ENCODE measurements at places on chromosomes 7 and 10.

- no peak for DNase-seq
These were observed 35.1 kb downstream of the UMAD1 start for GRCh38 chr7:7675686-7676085.

GRCh38 chr10:50224330-50224952 lies 26.9 kb downstream of the ASAH2 start:
- DNase-seq, result no peak

GRCh38 chr10:129892548-129893052 lies 71.5 kb downstream of the EBF3 start:
- no peak for DNase-seq

- no peak for DNase-seq
These were observed 636.6 kb downstream of the SDK1 start for GRCh38 chr7:3937605-3938004.

DNA sequence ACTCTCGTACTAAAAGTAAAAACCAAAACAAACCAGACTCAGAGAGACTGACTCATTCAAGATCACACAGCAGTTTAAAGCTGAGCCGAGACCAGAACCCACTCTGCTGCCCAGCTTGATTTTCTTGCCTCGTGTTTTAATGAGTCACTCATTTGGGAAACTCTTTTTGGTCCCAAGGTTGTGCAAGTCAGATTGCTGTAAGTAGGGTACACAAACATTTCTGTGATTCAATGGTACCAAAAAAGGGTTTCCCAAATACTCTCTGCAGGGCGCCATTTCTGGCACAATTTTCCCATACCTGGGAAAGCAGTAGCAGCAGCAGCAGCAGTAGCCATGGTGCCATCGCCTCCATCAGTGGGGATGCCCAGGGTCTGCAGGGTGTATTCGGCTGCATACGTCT lies 69.9 kb downstream of the ASAH2B start:
- no peak for DNase-seq

GRCh38 chr7:67343572-67343971 lies 346.9 kb downstream of the TYW1 start:
- no peak for DNase-seq

DNA sequence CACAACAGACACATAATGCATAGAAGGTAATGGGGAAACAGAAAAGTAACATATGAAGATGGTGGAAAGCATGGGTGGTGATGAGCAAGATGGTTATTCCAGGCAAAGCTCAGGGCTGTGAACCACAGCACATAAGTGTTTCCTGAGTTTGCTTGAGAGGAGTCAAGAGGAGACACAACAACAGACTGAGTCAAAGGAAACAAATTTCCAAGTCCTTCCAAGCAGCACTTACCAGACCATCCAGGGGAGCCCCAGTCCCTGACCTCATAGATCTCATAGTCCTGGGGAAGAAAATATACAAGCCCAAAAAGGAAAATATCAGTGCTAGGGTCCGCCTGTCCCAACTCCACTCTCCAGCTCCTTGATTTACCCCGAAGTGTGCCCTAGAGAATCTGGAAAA lies 216.6 kb upstream of the FZD1 start:
- no peak for DNase-seq

GRCh38 chr7:115352375-115352774 lies 430.5 kb downstream of the MDFIC start:
- DNase-seq, result no peak

DNA sequence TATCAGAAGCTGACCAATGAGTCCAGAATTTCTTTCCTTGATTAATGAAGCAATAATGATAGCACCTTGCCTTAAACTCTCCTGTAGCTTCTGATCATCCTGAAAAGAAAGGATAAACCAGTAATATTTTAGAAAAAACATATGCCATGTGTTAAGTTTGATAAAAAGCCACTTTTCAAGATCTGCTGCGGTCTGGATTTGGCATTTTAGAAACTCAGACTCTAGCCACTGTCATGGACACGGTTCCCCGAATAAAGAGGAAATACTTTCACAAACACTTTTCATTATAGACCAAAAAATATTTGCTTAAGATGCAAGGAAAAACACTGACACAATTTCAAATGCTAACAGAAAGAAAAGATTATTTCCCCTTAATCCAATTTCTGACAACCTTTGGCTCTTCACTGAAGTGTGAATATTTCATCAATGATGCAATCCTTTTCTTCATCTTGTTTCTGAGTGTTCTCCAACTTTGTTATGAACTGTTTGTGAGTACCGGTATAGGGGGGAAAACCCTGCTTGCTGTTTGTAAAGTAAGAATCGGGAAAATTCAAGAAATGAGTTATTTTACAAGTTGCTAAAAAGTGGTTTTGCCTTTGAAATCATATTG lies 329.5 kb downstream of the CRPPA start:
- DNase-seq, result no peak

DNA sequence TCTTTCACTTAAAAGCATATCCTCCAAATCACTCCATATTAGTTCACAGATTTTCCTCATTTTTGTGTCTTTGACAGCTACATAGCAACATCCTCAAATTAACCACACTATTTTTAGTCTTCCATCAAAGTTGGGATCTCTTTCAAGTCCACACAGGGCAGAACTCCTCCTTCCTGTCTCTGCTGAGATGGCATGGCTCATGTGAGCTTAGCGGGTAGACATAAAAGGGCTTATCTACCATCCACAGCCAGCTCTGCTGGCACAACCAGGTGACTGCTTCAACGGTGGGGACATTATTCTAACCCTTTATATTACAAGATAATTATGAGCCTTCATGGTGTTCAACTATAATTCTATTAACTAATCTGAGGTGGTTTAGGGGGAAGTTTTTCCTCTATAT lies 35.5 kb downstream of the ICA1 start:
- DNase-seq, result no peak

DNA sequence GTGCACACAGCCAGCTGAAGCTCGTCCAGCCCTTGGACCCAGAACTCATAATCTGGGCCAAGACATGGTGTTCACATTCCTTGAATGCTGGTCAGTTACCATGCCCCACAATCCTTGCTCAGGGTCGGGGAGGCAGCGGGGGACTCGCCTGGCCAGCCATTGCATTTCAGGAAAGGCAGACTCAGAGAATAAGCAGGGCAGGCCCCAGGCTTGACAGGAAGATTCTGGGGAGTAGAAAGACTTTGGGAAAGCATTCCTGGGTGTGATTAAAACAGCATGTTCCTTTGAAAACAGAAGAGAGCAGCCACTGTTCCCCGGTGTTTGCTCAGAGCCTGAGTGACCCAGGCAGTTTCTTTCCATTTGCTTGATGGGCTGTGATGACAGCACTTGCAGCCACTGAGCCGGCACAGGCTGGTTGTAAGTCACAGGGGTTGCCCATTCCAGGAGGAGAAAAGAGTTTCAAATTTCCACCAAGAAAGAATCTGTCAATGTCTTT lies 473.7 kb downstream of the TYW1 start:
- no peak for DNase-seq

GRCh38 chr7:124712017-124712416 lies 53.6 kb downstream of the GPR37 start:
- no peak for DNase-seq

GRCh38 chr7:36710186-36710791 lies 14.0 kb downstream of the AOAH start:
- DNase-seq, result no peak

DNA sequence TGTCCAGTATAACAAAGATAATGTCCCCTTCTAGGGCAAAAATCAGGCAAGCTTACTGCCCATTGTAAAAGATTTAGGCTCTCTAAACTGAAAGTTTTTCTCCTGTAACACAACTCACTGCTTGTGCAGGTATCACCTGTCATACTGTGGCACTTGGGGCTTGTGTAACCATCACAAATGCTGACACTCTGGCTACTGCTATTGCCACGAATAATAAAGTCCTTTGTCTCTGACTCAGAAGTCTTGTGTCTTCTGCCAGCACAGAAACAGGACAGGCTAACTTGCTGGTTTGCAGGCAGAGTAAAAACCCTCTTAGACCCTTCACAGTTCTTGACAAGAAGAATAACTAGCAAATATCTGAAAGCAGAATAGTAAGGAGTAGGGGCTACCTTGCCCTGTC lies 273.9 kb downstream of the RPS24 start:
- DNase-seq, result peak; percentile 8

- DNase-seq, result no peak
These were observed 28.6 kb upstream of the ZEB1 start for GRCh38 chr10:31290386-31290785.

DNA sequence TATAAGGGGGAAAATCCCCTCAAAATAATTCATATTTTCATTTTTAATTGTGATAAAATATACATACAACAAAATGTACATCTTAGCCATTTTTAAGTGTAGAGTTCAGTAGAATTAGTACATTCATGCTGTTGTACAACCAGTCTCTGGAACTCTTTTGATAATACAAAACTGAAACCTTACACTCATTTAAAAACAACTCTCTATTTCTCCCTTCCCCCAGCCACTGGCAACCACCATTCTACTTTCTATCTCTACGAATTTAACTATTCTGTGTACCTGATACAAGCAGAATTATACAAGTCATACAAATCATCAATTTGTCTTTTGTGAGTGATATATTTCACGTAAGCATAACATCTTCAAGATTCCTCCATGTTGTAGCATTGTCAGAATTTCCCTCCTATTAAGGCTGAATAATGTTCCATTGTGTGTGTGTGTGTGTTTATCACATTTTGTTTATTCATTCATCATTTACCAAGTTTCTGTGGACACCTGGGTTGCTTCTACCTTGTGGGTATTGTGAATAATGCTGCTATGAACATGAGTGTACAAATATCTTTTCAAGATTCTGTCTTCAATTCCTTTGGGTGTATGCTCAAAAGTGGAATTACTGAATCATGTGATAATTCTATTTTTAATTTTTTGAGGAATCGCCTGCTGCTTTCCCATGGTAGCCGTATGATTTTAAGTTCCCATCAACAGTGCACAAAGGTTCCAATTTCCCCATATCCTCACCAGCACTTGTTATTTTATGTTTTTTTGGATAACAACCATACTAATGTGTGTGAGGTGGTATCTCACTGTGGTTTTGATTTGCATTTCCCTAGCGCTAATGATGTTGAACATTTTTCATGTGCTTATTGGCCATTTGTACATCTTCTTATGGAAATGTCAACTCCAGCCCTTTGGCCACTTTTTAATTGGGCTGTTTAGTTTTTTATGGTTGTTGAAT lies 4.7 kb upstream of the EBLN1 start:
- DNase-seq, result no peak

DNA sequence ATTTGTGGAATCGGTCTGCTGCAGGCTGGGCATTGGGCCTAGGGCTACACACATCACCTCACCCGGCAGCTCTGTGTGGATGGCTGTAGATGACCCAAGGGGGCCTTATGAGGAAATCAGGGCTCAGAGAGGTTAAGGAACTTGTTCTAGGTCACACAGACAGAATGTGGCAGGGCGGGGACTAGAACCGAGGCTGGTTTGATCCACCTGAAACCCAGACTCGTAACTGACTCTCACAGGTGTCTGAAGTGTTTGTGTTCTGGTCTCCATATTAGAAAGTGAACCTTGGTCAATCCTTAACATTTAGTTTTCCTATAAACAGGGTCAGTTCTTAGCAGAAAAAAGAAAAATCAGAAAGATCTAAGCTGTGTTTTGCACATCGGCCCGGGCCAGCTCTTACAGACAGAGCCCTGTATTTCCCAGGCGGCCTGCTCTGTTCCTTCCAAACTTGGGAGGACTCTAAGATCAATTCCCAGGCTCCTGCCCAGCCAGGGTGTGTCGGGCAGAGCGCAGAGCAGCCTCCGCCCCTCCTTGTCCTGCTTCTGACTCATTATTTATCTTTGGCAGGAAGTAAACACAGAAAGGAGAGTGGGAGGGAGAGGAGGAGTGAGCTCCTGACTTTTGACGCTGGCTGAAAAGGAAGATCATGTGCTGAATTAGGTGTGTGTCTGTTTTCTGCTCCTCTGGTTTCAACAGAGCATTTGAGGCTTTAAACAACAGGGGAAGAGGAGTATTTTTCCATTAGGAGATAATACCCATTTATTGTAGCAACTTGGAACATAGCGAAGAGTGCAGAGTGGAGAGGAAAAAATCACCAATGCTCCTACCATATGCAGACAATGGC lies 74.1 kb downstream of the TACC2 start:
- no peak for DNase-seq

GRCh38 chr7:16130111-16131110 lies 290.9 kb downstream of the CRPPA start:
- no peak for DNase-seq

GRCh38 chr10:90945491-90946070 lies 24.7 kb upstream of the ANKRD1 start:
- DNase-seq, result no peak

- DNase-seq, result no peak
These were observed 86.5 kb upstream of the GRB10 start for GRCh38 chr7:50869108-50869725.

DNA sequence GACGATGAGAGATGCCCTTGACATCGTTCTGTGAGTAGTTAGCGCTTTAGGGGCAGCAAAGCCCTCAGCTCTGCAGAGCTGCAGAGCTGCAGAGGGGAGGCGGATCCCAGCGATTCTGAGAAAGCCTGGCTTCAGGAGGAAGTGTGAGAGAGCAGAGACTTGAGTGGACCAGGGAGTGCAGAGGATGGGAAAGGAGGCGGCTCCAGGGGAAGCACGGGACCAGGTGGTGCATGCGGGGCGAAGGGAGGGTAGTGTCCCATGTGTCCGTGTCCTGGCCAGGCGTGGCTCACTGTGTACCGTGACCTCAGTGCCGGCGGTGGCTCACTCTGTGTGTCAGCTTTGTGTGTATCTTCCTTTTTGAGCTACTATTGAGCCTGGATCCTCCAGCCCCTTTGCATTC lies 250.8 kb upstream of the PITRM1 start:
- no peak for DNase-seq

DNA sequence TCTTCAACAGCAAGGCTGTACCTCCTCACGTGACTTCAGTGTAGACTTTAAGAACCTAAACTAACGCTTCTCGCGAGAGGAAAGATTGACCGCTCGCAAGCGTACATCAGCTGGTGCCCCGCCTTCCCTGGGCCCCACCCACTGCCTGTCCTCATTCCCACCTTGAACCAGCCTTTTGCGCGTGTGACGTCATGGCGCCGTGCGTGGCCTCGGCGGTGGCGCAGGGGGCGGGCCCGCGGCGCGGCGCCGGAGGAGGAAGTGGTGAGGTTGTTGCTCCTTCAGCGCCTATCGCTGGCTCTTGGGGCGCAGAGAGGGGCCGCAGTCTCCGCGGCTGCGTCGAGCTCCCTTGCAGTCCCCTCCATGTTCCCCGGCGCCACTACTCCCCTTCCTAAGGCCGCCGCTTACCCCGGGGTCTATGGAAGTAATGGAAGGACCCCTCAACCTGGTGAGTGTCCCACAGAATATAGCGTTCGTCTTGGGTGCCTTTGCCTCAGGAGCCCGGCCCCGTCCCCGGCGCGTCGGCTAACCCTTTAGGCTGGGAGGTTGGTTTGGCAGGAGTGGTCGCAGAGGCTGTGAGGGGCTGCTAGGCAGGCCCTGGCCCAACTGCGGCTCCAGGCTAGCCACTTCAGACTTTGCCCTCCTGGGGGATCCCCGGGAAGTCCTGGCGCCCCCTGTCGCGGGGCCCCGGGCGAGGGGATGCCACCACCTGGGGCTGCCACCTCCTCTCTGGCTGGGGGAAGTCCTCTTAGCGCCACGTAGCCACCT lies at the start of gene NRBF2:
NRBF2 (plus strand) TSS at position 273 of the 765 bp plus-strand sequence; CDS start at position 416, 143 bp downstream.
- peak; percentile 99 for DNase-seq
